HFFc6 (cell line): ENCODE measurements at places on chromosomes 13 and 19.

- DNase-seq, result no peak
These were observed 5.4 kb downstream of the NLRP12 start for GRCh38 chr19:53818756-53819155.

GRCh38 chr13:24618011-24618955, 61.9 kb upstream of the ATP12A start:
- no peak for DNase-seq

DNA sequence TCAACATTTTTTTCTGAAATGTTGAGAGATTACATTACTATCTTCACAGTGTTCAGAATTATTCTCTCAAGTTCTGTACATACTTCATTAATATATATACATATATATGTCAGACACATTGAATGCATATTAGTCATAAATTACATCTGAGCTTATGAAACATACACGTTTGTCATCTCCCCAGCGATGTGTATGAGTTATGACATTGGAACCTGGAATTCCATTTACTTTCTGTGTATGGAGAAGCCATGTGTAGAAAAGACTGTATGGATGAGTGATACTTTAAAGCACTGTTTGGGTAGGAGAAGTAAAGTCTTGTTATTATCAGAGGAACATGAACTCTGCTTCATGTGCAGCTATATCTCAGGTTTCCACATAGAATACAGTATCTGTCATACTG, 167.2 kb downstream of the FGF14 start:
- no peak for DNase-seq

DNA sequence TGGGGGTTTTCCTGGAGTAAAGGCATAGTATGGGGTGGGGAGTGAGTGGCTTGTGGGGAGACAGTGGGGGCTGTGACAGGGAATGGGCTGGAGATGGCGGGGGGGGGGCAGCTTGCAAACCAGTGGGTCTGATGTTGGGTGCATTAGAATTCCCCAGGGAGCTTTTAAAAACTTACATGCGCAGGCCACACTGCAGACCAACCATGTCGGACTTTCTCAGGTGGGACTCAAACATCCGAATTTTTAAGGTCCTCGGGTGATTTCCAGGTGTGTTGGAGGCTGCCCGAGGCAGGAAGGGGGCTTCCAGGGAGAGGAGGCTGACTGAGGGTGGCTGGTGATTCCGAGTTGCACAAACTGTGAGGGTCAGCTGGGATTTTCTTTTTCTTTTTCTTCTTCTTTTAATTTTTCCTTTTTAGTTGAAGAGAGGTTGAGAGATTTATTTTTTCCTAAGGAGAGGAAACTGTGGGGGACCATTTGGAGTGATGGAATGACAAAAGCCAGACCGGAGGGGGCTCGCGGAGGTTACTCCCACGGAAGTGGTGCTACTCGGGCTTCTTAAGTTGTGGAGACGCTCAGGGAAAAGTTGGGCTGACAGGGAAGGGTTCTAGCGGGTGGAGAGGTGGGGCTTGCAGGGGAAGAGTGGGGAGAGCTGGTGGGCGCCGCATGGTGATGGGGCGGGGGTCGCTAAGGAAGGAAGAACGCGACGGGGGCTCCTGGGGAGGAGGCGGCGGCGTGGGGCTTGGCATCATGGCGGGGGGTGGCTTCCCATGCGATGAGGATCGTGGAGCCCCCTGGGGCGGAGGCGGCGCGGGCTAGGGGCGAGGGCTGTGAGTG, 997 bp upstream of the CACNG8 start:
- no peak for DNase-seq

- no peak for DNase-seq
These were observed 282.9 kb downstream of the SLITRK5 start for GRCh38 chr13:87954091-87954490.

DNA sequence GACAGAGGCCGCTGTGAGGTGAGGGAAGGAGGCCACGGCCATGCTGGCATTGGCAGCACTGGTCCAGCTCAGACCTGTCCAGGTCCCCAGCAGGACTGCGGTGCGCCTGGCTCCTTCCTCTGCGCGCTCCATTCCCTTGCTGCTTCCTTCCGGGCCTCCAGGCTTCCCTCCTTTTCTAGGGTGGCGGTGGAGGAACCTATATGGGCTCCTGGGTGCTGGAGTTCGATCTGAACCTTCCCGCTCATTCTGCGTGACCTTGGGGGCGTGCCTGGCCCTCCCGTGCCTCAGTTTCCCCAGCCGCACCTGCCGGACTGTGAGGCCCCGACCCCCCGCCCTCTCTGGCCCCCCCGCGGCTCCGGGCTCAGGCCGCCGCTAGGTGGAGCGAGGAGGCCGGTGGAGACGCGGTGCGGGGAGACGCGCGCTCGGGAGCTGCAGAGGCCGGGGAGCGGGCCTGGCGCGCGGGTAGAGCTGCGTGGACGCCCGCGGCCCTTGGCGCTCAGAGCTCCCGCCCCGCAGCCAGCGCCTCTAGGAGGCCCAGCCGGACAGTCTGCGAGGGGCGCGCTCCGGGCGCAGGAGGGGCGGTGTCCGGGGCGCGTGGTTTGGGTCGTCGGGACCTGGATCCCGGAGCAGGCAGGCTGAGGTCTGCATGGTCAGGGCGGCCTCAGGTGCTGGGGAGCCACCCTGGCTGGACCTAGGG, 29.9 kb downstream of the EFNA2 start:
- no peak for DNase-seq

DNA sequence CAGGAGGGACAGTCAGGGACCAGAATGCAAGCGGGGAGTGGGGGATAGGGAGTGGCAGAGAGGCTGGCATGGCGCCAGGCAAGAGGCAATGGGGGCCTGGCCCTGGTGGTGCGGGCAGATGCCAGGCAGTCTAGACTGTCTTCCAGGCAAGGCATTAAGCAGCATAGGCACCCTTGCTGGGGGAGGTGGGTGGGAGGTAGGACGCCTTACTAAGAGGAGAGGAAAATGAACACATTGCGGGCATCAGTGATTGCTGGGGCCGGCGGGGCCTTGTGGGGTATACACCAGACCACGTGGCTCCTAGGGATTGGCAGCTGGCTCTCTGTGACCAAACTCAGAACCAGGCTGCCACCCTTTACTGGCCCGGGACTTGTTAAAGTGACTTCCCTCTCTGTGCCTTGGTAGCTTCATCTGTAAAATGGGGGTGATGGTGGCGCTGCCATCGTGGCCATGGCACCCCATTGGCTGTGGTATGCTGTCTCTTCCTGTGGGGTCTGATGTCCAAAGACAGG, 46.0 kb downstream of the DNM2 start:
- no peak for DNase-seq

GRCh38 chr19:3656073-3656746, 29.6 kb upstream of the CACTIN start:
- DNase-seq, result peak; percentile 97

DNA sequence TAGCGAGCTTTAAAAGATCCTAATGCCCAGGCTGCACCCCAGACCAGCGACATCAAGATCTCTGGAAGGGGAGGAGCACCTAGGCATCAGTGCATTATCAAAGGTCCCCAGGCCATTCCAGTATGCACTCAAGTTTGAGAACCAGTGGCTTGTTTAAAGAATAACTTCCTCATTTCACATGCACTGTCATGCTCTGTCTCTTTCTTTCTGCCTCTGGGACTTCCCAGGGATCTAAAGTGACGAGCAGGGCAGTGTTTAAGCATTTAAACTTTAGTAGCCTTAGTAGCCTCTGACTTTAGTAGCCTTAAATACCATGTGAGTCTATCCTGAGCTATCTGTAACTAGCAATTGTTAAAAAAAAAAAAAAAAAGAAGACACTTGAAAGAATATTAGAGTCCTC, 8.9 kb upstream of the FARP1 start:
- no peak for DNase-seq

- no peak for DNase-seq
These were observed 706.4 kb upstream of the KLHL1 start for GRCh38 chr13:70814684-70815083.

DNA sequence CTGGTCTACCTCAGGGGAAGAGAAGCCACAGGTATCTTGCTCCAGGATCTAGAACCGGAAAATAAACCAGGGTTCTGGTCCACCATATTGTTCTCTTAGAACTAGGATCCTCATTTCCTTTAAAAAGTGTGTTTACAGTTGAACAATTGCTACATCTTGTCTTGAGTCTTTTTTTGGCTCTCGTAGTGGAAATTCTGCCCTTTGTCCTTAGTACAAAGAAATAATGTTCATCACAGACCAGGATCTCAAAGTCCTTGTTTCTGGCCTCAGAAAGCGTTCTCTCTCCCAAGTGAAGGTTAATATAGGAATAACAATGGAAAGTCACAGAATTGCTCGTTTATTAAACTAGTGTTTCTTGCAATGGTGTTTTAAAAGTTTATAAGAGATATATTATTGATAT, 20.8 kb downstream of the KLF2 start:
- DNase-seq, result no peak

DNA sequence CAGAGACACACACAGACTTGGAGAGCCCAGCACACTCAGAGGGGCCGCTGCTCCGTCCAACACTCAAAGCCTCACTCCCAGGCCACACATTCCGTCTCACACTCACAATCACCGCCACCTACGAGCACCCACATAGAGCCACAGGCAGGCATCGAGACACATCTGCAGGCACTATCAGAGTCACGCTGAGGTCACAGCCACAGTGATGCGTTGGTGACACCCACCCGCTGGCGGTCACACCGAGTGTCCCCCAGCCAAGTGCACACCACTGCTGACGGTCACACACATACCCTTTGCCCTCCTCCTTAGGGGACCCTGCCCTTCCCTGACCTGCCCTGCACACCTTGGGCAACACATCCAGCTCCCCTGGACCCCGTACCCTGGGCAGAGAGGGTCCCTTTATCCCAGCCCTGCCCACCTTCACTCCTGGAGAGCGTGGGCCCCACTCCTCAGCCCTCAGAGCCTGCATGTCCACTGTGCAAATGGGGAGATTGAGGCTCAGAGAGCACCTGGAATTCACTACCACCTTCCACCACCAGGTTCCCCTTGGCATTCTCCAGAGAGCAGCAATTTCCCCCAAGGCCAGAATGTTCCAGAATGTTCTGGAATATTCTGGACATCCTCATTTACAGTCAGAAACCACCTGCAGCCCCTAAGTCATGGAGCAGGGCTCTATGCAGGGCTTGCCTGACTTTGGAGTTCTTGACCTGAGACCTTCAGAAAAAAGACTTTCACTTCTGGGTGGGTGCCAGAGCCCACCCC, 5.4 kb downstream of the FUT5 start:
- DNase-seq, result no peak

- no peak for DNase-seq
These were observed 8.0 kb downstream of the SLC17A7 start for GRCh38 chr19:49433240-49433901.

DNA sequence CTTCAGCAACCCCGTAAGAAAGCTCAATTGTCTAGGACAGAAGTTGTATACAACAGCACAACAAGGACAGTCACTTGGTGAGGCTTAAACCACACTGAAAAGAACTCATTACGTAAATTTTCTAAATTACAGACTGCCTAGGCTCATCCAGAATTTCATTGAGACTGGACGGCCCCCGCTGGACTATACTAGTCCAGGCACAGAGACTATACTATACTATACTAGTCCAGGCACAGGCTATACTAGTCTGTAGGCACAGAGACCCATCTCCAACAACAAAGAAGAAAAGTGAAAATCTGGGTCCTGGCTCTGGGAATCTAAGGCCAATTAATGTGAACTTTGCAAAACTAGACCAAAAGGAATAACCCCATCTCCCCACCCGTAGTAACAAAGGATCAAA, 700 bp downstream of the ZNF816 start:
- no peak for DNase-seq

- no peak for DNase-seq
These were observed 3.1 kb downstream of the TNFSF9 start for GRCh38 chr19:6533746-6534418.

DNA sequence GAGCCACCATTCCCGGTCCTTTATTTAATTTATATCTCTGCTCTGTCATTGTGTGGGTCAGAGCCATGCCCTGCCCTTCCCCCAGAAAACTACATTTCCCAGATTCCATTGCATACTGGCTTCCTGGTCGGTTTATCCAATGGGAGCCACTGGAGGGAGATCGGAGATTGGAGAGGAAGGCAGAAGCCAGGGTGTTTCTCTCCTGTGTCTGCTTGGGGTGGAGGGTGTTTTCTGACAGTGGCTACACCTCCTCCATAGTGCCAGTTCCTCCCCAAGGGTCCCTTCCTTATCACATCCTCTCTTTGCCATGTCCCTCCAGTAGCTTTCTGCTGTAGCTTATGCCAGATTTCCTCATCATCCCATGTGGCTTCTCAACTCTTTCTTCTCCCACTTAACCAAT, 19.0 kb downstream of the OLFM2 start:
- DNase-seq, result peak; percentile 48

- DNase-seq, result peak; percentile 16
These were observed at the start of gene UHRF1 for GRCh38 chr19:4909156-4909896. Gene UHRF1 (plus strand): TSS chr19:4909501. CDS start chr19:4910886, 1,385 bp downstream.

GRCh38 chr19:16898361-16899015, 9.7 kb downstream of the F2RL3 start:
- no peak for DNase-seq

GRCh38 chr13:54636231-54636630, 1607.6 kb downstream of the OLFM4 start:
- DNase-seq, result no peak

DNA sequence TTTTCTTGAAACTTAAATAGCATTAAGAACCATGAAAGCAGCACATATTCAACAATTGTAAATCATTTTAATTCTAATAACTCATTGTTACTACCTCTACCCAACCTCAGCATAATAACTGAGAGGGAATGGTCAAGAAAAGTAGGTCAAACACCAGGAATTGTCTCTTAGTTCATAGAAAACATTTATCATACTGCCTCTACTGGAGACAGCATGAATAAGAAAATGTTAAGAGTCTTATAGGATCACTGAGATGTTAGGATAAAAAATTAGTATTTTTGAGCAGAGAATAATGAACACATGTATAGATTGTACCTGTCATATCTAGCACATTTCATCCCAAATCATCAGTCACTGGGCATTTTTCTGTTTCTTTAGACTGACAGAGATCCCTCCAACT, 515.3 kb downstream of the PCDH9 start:
- no peak for DNase-seq

DNA sequence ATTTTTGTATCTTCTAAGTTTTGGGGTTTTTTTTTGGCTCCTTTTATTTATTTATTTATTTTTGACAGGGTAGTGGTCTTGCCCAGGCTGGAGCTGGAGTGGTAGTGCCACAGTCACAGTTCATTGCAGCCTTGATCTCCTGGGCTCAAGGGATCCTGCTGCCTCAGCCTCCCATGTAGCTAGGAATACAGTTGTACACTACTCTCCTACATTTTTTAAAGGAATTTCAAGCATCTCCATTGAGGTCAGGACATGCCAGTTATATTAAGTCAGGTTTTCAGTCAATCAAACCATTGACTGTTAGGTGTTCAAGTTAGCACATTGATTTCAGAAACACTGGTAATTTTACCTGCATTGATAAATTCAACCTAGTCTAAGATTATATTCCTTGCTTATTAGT, 480.5 kb upstream of the SPRY2 start:
- DNase-seq, result no peak

GRCh38 chr19:54178581-54179261, 5.8 kb upstream of the TMC4 start:
- DNase-seq, result no peak

DNA sequence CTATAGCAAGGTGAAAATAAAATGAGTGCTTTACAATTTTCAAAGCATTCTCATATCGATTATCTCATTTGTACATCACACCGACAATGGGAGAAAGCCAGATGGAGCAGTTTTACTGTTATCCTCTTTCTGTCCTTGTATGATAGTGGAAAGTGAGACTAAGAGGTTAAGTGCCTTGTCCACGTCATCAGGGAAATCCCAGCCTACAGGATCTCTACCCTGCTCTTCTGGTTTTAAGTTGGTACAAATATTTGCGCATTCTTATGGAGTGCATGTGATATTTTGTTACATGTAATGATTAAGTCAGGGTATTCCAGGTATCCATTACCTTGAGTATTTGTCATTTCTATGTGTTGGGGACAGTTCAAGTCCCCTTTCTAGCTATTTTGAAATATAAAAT, 12.4 kb upstream of the ENOX1 start:
- DNase-seq, result no peak
